ENCODE measurements at places on chromosomes 6 and 20. TPM values are rescaled to one million over a fixed set of nuclear protein-coding genes. Genes with fewer than 3 reads are reported as not detected.

DNA sequence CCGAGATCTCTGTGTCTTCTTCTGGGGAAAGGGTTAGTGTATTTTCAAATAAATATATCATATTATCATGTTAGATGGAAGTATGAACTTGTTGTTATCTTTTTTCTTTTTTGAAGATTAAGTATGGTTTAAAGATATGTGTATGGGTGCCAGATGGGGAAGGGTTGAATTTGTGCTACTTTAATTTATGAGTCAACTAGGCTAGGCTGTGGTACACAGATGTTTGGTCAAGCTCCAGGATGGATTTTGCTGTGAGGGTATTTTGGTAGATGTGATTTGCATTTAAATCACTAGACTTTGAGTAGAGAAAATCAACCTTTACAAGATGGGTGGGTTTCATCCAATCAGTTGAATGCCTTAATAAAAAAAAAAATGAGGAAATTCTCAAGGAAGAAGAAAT, 886.6 kb upstream of the ADGRB3 start:
- no peak for DNase-seq

DNA sequence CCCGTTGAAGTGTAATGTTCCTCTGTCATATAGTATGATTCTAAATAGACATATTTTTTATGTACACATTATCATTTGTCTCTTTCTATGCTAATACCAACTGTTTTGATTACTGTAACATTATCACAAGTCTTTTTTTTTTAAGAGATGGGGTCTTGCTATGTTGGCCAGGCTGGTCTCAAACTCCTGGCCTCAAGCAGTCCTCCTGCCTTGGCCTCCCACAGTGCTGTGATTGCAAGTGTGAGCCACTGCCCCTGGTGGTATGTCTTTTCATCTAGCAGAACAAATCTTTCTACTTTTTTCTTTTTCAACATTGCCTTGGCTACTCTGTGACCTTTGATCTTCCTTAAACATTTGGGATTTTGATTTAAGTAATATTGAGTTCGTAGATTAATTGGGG, 57.7 kb downstream of the SLX4IP start:
- no peak for DNase-seq

- no peak for DNase-seq
Observed at GRCh38 chr20:20851385-20851784, 138.9 kb upstream of the RALGAPA2 start.

DNA sequence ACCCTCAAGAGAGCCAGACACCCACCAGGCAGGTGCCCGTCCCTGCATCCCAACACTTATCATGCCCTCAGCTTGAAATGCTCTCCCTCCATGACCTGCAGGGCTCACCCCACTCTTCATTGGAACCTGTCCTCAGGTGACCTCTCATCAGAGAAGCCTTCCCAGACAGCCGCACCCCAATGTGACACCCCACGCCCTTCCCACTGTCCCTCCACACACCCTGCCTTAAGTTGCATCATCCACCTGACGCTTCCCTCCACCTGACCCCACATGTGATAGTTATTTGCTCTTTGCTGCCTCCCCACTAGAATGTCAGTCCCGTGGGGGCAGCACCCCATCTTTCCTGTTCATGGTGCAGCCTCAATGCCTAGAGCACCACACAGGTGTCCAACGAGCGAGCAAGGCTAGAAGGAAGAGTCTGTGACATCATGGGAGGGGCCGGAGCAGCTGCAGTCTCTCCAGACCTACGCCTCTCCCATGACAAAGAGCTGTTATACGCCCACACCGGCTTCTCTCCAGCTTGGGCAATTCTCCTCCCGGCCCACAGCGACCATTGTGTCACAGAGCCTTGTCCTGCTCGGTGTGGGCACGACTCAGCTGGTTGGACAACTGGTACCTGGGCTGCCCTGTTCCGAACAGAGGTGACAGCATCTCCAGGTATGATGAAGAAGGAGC, 58.2 kb downstream of the NFATC2 start:
- DNase-seq = no peak

GRCh38 chr6:80523531-80523997, 417.1 kb downstream of the BCKDHB start:
- DNase-seq = no peak

GRCh38 chr6:83615025-83615999, 93.6 kb downstream of the SNAP91 start:
- DNase-seq = peak; percentile 1

DNA sequence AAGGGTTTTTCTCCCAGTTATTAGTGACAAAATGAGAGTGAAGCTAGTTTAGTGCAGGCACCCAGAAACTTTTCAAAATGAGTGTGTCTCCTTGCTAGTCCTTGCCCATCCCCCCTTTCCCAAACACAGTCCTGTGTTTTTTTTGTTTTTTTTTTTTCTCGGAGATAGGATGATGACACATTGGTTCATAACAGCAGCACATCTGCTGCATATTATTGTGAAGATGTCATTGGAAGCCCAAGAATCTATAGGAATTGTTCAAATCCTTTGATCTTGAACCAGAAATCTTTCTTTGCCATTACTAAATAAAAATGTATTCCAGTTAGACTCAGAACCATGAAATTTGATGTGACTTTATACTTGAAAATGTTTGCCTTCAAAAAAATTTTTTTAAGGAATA, 162.4 kb downstream of the FRK start:
- no peak for DNase-seq

- no peak for DNase-seq
Observed at GRCh38 chr6:30322527-30323501, 3.9 kb upstream of the TRIM39 start.

- no peak for DNase-seq
Observed at GRCh38 chr20:1577906-1578305, 20.4 kb upstream of the SIRPD start.

GRCh38 chr6:116975600-116975999, 98.6 kb downstream of the RFX6 start:
- no peak for DNase-seq

DNA sequence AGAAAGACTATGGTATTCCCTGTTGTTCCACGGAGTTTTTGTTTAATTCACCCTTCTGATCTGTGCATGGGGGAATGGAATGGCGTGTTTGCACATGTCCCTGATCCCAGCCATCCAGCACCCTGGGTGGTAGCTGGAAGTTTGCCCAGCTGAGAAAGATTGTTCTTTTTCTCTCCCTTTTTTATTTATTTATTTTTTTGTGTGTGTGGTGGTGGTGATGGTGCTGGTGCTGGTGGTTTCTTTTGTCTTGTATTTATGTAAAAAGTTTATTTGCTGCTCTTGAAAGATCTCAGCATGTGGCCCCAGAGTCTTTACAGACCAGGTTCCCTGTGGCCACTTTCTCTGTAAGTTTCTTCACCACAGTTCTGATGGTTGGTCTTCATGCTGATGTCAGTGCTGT, 372.6 kb downstream of the UTRN start:
- no peak for DNase-seq

GRCh38 chr20:40777653-40778052, 88.6 kb upstream of the MAFB start:
- DNase-seq = no peak

DNA sequence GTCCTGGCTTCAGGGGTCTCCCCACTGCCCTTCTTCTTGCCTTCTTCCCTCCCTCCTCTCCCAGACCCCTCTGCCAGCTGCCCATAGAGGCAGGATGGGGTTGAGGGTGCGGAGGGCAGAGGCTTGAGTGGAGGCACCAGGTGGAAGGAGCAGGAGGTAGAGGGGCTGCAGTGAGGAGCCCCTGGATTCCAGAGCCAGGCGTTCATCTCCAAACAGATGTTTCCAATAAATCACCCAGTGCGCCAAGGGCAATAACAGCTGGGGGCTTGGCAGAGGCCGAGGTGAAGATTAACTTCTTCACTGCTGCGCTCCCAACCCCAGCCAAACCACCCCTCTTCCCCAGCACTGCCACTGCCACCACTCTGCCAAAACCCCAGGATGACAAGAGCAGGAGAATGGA, 10.7 kb downstream of the MDFI start:
- no peak for DNase-seq

- DNase-seq = no peak
Observed at GRCh38 chr20:13141546-13141945, 79.5 kb upstream of the ISM1 start.

DNA sequence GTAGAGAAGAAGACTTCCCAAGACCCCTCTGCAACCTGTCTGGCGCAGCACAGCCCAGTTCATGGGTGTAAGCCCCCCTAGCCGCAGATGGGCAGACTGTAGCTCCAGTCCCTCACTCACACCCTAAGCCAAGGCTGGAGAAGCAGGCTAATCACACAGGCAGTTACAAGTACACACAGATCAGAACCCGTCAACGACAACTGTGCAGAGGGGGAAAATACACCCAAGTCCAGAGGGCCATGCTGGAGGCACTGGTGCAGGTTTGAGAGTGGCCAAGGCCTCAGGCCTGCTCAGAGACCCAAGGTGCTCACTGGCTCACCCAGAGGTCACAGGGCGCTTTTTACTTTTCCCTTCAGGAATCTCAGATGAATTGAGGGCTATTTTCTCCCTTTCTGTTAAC, 106.1 kb downstream of the NOL4L start:
- DNase-seq = no peak

- DNase-seq = peak; percentile 64
Observed at GRCh38 chr6:133778414-133779130, 110.3 kb upstream of the TCF21 start.

DNA sequence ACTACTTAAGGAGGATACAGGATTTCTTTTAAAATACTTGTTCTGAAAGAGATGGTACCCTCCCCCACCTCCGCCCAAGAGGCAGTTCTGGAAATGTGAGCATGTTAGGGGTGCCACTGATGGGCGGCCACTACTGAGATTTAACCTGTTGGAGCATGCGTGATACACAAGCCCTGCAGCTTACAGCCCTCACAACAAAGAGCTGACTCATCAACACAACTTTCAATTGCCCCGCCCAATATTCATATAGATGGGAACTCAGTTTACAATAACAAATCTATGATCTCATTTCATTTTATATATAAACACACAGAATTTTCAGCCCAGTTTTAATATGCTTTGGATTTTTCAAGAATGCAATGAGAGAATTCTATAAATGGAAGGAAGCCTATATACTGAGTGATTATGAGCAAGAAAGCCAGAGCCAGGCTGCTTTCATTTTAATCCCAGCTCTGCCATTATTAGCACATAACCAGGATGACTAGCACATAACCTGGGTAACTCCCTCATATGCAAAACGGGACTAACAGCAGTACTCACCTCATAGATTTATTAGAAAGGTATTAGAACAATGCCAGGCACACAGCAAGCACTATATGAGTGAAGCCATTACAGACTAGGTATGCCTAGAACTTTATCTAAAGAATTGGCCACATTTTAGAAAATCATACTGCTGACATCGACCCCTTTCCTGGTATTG, 45.6 kb upstream of the IPCEF1 start:
- no peak for DNase-seq

- no peak for DNase-seq
Observed at GRCh38 chr6:140427842-140428241, 1053.4 kb upstream of the CITED2 start.

GRCh38 chr6:81158956-81159355, 593.5 kb downstream of the TENT5A start:
- no peak for DNase-seq

- no peak for DNase-seq
Observed at GRCh38 chr20:58753267-58753921, 60.8 kb downstream of the NPEPL1 start.

GRCh38 chr6:22583927-22584326, 14.6 kb downstream of the HDGFL1 start:
- DNase-seq = no peak

DNA sequence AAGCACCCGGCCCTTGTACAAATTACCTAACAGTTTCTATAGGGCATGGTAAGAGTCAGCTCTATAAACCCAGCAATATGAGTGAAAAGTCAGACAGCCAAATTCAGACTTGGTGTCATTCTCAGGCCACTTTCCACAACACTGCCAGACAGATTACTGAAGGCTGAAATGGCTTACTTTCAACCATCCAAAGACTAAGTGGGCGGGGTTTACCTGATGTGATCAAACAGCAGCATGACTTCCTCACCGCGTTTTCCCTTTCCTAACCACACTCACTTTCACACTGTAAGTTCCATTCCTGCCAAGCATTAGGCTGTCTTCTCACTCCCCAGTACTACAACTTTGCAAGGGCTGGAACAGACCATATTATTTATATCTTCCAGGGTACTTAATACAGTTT, 85.9 kb downstream of the SMLR1 start:
- no peak for DNase-seq

- DNase-seq = no peak
Observed at GRCh38 chr6:84615113-84615850, 149.1 kb downstream of the TBX18 start.

GRCh38 chr6:84774157-84774984, 10.0 kb upstream of the TBX18 start:
- no peak for DNase-seq

DNA sequence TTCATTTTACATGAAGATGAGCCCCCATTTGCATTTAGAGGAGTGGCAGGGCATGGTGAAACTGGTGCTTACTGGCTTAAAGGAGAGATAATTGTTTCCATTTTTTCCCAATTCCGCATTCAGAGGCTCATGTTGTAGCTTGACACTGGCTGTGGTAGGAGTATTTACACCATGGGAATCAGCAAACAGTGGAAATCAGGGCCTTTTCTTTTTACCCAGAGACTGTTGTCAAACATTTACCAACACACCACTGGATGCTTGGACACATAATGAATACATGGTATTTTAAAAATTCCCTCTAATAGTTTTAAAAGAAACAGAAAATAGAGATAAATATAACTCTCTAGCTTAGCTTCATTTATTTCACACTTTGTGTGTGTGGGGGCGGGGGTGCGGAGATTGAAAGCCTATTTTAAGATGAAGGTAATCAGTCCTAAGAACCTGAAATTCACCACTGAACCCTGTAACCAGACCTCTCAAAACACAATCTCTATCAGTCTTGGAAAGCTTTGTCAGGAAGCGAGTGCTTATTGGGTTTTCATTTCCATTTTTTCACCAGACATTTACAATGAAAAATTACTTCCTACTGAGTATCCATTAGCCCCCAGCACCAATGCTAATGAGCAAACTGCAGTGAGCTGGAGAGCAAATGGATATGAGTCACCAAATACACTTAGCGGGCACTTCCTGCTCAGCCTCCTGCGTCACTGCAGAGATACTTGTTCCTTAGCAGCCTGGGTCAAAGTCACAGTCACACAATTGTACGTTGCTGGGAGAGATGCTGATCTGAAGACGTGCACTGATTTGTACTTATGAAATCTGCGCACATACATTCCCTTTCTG, 532.0 kb downstream of the BCKDHB start:
- DNase-seq = peak; percentile 71

GRCh38 chr6:148382861-148383260, 40.2 kb downstream of the SASH1 start:
- no peak for DNase-seq

- no peak for DNase-seq
Observed at GRCh38 chr6:6406715-6407070, 86.2 kb upstream of the F13A1 start.

GRCh38 chr6:33822575-33823395, 19.0 kb upstream of the MLN start:
- DNase-seq = no peak

- DNase-seq = peak; percentile 93
Observed at GRCh38 chr6:2630359-2630758, 120.4 kb downstream of the MYLK4 start.

The CSNK2A1 gene
- 136 TPM for polyA plus RNA-seq

The ERVFRD-1 gene
- not detected for polyA plus RNA-seq

The LPA gene
- polyA plus RNA-seq = not detected

The C4B gene
- polyA plus RNA-seq = 7.8 TPM

The BHLHE23 gene
- not detected for polyA plus RNA-seq

The DPPA5 gene
- polyA plus RNA-seq = not detected

The LY86 gene
- not detected for polyA plus RNA-seq

The ZSWIM1 gene
- 5.3 TPM for polyA plus RNA-seq

The TRIM31 gene
- not detected for polyA plus RNA-seq

The DTNBP1 gene
- 15.2 TPM for polyA plus RNA-seq

The LY6G6C gene
- not detected for polyA plus RNA-seq

The ADGRF5 gene
- not detected for polyA plus RNA-seq

The ADTRP gene
- 0.33 TPM for polyA plus RNA-seq

The PHACTR1 gene
- not detected for polyA plus RNA-seq

Data from AG04450 (cell line).